ENCODE measurements at places on chromosomes 1 and 21. TPM values are rescaled to one million over a fixed set of nuclear protein-coding genes. Genes with fewer than 3 reads are reported as not detected.

GRCh38 chr1:155168456-155169210, 4.5 kb downstream of the KRTCAP2 start:
- H3K4me1 ChIP-seq, result no peaks in the 10 kb centered on the region
- H3K4me3 ChIP-seq, result no peak overlapping the region
- H3K27me3 ChIP-seq, result no peaks in the 10 kb centered on the region
- DNase-seq, result peak; percentile 35

GRCh38 chr1:163477276-163477830, 155.6 kb downstream of the NUF2 start:
- no peak overlapping the region for H3K4me3 ChIP-seq
- H3K36me3 ChIP-seq, result no peaks in the 10 kb centered on the region
- no peaks in the 10 kb centered on the region for H3K4me1 ChIP-seq

DNA sequence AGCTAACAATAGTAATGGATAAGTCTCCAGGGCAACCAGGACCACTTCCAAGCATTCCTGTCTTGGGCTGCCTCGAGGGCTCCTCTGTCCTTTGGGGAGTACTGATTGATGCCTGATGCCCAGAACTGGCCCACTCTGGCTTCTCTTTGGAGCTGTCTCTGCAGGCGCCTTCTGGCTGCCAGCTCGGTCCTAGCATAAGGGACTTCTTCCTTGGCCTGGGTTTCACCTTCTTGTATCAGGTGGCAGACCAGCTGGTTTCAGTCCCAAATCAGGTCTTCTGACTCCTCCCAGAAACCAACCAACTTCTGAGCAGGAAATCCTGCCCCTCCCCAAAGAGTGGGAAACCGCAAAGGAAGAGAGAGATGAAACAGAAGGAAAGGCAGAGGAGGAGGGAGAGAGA, 10.6 kb downstream of the G0S2 start:
- no peaks in the 10 kb centered on the region for H3K36me3 ChIP-seq
- no peak overlapping the region for H3K27ac ChIP-seq
- H3K4me3 ChIP-seq, result no peak overlapping the region
- no peak for DNase-seq
- H3K4me1 ChIP-seq, result no peaks in the 10 kb centered on the region

DNA sequence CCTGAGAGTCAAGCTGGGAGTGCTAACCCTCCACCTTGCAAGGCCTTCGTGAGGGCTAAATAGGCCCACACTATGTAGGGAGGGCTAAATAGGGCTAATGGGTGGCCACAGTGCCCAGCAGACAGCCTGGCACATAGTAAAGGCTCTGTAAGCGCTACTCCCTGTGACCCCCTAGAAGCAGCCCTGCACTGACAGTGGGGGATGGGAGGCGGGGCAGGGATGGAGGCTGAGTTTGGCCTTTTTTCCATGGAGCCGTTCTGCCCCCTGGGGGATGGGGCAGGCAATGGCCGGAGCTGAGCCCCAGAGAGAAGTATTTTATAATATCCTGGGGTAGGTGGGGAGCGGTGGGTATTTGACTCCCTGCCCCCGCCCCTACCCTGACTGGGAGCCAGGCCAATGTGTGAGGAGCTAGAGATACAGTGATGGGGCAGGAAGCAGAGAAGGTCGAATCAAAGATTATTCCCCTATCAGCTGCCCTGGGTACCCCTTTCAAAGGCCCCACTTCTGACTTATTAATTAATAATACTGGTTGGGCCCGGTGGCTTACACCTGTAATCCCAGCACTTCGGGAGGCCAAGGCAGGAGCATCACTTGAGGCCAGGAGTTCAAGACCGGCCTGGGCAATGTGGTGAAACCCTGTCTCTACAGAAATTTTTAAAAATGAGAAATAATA, 42.3 kb downstream of the LACTBL1 start:
- DNase-seq, result peak; percentile 95
- H3K27me3 ChIP-seq, result no peaks in the 10 kb centered on the region
- H3K27ac ChIP-seq, result no peak overlapping the region
- H3K4me3 ChIP-seq, result no peak overlapping the region

- H3K36me3 ChIP-seq, result no peaks in the 10 kb centered on the region
- no peak for DNase-seq
- no peak overlapping the region for H3K27ac ChIP-seq
- H3K4me1 ChIP-seq, result no peaks in the 10 kb centered on the region
Observed at GRCh38 chr21:23694390-23694789, 1912.9 kb downstream of the MRPL39 start.

GRCh38 chr1:160124705-160125478, 9.3 kb downstream of the ATP1A2 start:
- no peaks in the 10 kb centered on the region for H3K4me1 ChIP-seq
- peak; percentile 62 for DNase-seq
- H3K27ac ChIP-seq, result peak overlapping the region; percentile 2
- H3K27me3 ChIP-seq, result no peaks in the 10 kb centered on the region

DNA sequence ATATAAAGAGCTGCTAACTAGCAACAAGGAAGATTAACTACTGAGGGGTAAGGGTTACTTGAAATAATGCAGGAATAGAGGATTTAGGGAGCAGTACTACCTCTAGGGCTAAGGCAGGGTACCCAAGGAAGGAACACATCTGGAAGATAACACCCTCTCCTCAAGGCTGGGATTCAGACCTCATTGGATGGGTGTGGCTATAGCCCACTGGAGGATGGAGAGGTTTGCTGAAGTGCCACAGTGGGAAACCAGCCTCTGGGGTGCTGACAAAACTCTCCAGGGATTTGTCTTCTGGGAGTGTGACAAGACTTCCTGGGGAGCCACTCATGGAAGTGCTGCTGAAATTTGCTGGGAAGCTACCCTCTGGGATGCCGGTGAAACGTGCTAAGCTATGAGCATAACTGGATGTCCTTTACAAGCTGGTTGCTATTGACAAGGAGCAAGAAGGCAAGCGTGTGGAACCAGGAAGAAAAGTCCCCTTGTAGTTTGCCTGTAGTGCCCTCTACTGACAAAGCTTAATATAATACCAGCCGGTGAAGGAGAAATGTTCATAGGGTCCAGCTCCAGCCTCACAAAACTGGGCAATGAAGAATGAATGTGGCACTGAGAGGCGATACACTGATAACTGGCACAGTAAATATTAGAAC, 122.8 kb upstream of the USP24 start:
- H3K27me3 ChIP-seq, result peaks cover 46% of the 10 kb centered on the region
- H3K36me3 ChIP-seq, result no peaks in the 10 kb centered on the region
- no peak overlapping the region for H3K27ac ChIP-seq
- no peak overlapping the region for H3K4me3 ChIP-seq
- no peaks in the 10 kb centered on the region for H3K4me1 ChIP-seq

GRCh38 chr1:19361611-19362147, 49.6 kb downstream of the SLC66A1 start:
- no peak overlapping the region for H3K27ac ChIP-seq
- no peak for DNase-seq
- H3K4me1 ChIP-seq, result peaks cover 3% of the 10 kb centered on the region
- H3K36me3 ChIP-seq, result peaks cover 40% of the 10 kb centered on the region

- DNase-seq, result no peak
- H3K4me1 ChIP-seq, result no peaks in the 10 kb centered on the region
- no peak overlapping the region for H3K4me3 ChIP-seq
- no peak overlapping the region for H3K27ac ChIP-seq
Observed at GRCh38 chr1:118118469-118118868, 66.6 kb downstream of the SPAG17 start.

DNA sequence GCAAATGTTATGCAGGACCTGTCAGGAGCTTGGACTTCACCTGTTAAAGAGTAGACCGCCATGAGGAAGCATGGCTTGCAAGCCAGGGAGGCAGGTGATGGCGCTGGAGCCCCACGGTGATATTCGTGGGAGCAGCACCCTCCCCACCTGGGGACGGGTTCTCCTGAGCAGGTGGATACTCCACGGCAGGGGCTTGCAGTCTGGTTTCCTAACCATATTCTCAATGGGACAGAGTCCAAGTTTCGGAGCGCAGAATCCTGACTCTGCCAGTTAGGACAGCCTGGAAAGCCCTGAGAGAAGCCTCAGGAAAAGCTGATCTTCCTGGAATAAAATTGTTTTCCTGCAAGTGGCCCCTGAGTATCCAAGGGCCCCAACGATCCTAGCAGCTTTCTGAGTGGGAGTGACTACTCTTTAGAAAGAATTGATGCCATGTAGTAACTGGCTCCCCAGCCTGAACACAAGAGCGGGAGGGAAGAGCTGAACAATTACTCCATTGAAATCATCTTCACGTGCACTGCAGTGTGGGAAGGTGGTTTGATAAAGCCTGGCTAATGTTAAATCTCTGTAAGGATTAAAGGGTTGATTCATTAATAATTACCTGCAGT, 146.3 kb upstream of the RAB4A start:
- DNase-seq, result no peak
- H3K36me3 ChIP-seq, result no peaks in the 10 kb centered on the region
- no peak overlapping the region for H3K4me3 ChIP-seq
- H3K27ac ChIP-seq, result no peak overlapping the region

DNA sequence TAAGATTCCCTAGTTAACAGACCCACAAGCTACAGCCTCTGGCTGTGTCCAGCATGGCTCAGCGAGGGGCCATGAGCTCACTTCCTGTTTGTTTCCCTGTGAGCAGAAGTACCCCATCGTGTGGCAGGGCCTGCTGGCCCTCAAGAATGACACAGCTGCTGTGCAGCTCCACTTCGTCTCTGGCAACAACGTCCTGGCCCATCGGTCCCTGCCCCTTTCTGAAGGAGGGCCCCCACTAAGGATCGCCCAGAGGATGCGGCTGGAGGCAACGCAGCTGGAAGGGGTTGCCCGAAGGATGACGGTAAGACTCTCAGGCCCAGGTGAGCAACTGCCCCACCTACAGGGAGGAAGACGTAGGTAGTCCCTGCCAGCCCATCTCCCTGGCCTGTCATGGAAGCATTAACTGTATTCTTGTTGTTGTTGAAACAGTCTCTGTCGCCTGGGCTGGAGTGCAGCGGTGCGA, 38.2 kb downstream of the ZBTB17 start:
- no peak overlapping the region for H3K4me3 ChIP-seq
- DNase-seq, result peak; percentile 85
- no peaks in the 10 kb centered on the region for H3K4me1 ChIP-seq
- no peak overlapping the region for H3K27ac ChIP-seq

DNA sequence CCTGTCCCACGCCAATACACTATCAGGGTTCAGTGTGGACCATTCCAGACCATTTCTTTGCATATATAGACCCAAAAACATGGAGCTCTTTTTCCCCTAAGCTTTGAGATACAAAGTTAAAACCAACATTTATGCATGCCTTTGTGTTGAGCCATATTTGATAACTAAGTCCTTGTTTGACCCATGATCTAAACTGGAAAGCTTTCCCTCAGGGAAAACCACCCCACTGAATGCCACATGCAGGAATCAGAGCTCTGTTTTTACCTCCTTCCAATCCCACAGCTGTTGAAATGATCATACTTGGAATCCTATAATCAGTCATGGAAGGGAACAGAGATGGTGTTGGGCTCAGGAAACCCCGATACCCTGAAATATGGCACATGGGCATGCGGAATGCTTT, 14.8 kb upstream of the SLC45A1 start:
- peak; percentile 20 for DNase-seq
- H3K27me3 ChIP-seq, result no peaks in the 10 kb centered on the region
- no peaks in the 10 kb centered on the region for H3K36me3 ChIP-seq
- no peaks in the 10 kb centered on the region for H3K4me1 ChIP-seq

GRCh38 chr1:77825131-77825709, 45.8 kb downstream of the MIGA1 start:
- no peaks in the 10 kb centered on the region for H3K27me3 ChIP-seq
- DNase-seq, result peak; percentile 52
- no peak overlapping the region for H3K27ac ChIP-seq

DNA sequence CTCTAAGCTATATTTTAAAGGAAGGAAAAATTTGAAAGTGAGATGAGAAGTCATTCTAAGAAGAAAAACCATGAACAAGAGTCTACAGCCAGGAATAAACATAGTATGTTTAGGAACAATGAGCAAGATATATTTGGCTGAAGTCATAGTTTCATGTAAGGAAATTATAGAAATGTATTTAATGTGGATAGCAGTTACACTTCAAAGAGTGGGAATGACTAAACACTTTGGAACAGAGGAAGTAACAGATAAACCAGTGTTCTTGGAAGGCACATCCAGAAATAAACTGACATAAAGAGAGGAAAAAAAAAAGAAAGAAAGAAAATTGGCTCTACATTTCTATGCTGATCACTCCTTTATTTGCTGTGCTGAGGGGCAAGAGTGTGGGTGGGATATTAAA, 18.0 kb downstream of the C8A start:
- no peaks in the 10 kb centered on the region for H3K36me3 ChIP-seq
- H3K4me1 ChIP-seq, result no peaks in the 10 kb centered on the region
- no peak overlapping the region for H3K4me3 ChIP-seq

- DNase-seq, result peak; percentile 38
- H3K27me3 ChIP-seq, result no peaks in the 10 kb centered on the region
- no peaks in the 10 kb centered on the region for H3K4me1 ChIP-seq
- H3K36me3 ChIP-seq, result no peaks in the 10 kb centered on the region
- H3K4me3 ChIP-seq, result no peak overlapping the region
Observed at GRCh38 chr1:150237746-150238145, 1.8 kb upstream of the ANP32E start.

- H3K4me3 ChIP-seq, result no peak overlapping the region
- peaks cover 2% of the 10 kb centered on the region for H3K4me1 ChIP-seq
- H3K36me3 ChIP-seq, result no peaks in the 10 kb centered on the region
- no peaks in the 10 kb centered on the region for H3K27me3 ChIP-seq
Observed at GRCh38 chr1:226609836-226610455, 61.4 kb downstream of the STUM start.

GRCh38 chr1:232353001-232353400, 276.9 kb downstream of the SIPA1L2 start:
- H3K36me3 ChIP-seq, result no peaks in the 10 kb centered on the region
- no peak overlapping the region for H3K4me3 ChIP-seq
- peaks cover 22% of the 10 kb centered on the region for H3K27me3 ChIP-seq
- no peak overlapping the region for H3K27ac ChIP-seq
- peaks cover 9% of the 10 kb centered on the region for H3K4me1 ChIP-seq

The HRNR gene
- not detected for total RNA-seq

The PRAMEF27 gene
- not detected for total RNA-seq

The GJA5 gene
- 1.4 TPM for total RNA-seq

The RGSL1 gene
- not detected for total RNA-seq

The C8A gene
- not detected for total RNA-seq

The CR1L gene
- total RNA-seq, result 1.9 TPM

The SHE gene
- total RNA-seq, result 0.46 TPM

The TEDDM1 gene
- total RNA-seq, result not detected

All from endodermal cell (in vitro differentiated cells).